GM04503 (cell line): ENCODE measurements at places on chromosomes 3 and 15.

- DNase-seq: no peak
Measured at GRCh38 chr3:96017556-96017955, 796.8 kb upstream of the EPHA6 start.

- no peak for DNase-seq
Measured at GRCh38 chr3:111319598-111319997, 222.4 kb upstream of the CD96 start.

- DNase-seq: no peak
Measured at GRCh38 chr3:176513604-176514003, 683.7 kb downstream of the TBL1XR1 start.

DNA sequence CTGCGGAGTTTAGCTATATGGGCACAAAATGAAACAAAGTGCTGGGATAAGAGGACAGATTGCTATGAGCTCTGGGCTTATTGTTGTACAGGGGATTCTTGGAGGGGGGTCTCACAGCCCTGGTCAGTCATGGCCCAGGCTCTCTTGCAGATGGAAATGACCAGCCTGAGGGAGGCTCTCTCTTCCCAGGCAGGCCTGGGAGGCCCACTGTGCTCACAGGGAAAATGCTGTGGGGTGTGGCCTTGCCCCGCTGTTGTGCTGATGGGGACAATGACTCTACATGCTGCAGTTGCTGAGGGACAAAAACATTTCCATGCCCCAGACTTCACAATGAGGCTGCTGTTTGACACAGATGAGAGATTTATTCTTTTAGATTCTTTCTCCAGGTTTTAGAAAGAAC lies 202.2 kb downstream of the KLF13 start:
- no peak for DNase-seq

DNA sequence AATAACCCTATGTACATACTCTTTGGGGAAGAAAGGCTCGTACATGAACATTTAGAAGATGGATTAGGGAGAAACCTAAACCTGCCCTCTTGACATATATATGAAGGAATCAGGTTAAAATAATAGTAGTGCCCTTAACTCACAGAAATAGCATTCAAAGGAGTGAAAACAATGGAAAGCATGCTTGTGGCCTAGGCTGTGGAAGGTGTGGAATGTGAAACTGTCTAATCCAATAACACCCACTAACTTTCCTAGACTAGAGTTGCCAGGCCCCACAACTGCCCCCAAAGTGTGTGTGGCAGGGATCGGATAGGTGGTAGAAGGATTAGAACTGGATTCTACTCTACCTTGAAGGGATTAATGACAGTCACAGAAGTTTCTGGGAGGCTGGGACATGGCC lies 317.4 kb upstream of the LRRFIP2 start:
- DNase-seq: no peak

DNA sequence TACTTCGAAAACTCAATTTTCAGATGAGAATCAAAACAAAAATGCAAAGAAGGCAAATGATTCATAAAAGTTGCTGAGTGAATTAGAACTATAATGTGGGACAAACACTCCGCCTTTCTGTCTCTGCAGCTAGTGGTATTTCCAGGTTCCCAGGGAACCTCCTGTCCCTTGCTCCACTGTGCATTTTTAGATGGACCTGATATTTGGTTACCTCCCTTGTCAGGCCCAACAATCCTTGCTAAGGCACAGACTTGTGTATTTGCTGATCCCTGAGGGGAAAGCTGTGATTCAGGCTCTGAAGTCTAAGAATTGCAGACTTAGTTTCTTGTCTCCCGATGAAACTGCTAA lies 162.7 kb downstream of the LPP start:
- no peak for DNase-seq

GRCh38 chr15:61315471-61315870 lies 86.4 kb upstream of the RORA start:
- no peak for DNase-seq

DNA sequence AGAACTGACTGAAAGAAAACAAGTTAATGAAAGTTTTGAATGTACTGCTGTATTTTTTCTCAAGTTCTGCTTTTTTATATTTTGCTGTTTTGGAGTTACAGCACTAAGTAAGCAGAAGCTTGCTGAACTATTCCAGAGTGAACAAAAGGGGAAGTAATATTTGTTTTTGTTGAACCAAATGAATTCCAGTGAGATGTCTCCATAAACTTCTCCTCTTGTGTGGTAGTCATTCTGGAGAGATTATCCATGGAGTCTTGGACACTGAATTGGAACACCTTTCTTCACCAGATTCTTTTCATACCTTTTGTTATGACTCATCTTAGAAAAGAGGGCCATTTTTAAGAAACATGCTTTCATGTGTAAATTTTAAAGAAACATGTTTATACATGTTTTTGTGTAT lies 8.8 kb downstream of the ANKUB1 start:
- peak; percentile 49 for DNase-seq

- DNase-seq: no peak
Measured at GRCh38 chr15:59384507-59384906, 11.8 kb upstream of the MYO1E start.

- no peak for DNase-seq
Measured at GRCh38 chr15:57255751-57256341, 120.5 kb upstream of the CGNL1 start.

DNA sequence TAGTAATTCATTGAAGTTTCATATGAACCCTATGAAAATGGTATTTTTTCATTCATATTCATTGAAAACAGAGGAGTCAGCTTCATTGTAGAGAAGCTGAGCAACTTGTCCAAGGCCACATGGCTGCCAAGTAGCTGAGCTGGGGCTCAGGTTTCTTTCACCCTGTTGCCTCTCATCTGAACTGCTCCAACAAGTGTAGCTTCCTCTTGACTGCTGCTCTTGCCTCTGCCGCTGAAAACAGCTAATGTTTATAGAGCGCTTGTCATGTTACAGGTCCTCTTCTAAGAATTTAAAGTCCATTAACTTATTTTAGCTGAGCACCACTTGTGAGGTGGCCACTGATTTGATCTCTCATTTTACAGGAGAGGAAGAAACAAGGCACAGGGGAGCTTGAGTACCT lies 81.1 kb downstream of the PDCD6IP start:
- DNase-seq: no peak

DNA sequence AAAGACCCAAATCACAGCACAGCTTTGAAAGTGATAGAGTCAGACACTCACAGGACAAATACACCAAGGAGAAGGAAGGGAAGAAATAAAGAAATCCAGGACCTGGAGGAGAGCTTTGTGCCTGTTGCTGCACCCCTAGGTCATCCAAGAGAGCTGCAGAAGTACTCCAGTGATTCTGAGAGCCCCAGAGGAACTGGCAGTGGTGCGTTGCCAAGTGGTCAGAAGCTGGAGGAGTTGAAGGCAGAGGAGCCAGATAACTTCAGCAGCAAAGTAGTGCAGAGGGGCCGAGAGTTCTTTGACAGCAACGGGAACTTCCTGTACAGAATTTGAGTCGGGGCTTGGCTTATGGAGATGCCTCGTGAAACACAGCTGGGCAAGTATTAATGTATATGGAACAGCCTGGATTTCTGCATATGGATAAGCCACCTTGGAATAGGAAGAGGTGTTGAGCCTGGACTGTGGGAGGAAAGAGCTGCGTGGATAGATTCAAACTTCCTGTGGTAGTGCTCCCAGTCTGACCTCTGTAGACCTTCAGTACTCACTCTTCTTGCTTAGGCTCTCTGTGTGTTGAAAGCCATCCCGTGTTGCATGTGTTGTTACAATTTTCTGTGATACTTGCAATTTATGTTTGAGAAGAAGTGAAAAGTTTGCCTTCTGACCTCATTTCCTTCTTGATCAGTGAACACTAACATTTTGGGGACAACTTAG lies 6.1 kb downstream of the NGRN start:
- no peak for DNase-seq

DNA sequence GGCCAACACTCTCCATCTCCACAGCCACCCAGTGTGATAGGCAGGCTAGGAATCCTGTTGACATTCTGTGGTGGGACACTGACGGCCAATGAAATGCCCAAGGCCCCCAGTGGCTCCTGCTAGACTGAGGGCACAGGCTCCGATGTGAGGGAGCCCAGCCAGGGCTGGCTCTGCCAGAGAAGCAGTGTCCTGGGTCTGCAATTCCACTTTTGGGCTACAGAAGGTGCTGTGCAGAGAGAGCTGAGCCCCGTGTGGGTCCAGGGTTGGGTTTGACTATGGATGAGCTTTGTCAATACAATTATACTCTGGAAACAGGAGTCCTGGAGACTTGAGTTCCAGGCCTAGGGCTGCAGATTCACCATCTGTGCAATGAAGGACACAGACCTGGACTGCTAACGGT lies 55.7 kb upstream of the TMEM115 start:
- no peak for DNase-seq

DNA sequence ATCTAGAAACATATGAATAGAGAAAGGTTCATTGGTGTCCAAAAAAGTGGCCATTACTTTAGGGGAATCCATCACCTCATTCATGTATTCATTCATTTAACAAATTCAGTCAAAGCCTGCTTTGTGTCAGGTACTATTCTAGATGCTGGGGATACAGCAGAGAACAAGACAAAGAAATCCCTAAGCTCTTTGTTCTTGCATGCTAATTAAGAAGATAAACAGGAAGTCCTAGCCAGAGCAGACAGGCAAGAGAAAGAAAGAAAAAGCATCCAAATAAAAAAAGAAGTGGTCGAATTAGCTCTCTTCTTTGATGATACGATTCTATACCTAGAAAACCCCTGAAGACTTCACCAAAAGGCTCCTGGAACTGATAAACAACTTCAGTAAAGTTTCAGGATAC lies 12.4 kb upstream of the ZMAT3 start:
- DNase-seq: no peak

- DNase-seq: peak; percentile 99
Measured at GRCh38 chr3:40504636-40505430, 1.0 kb upstream of the ZNF620 start.

- no peak for DNase-seq
Measured at GRCh38 chr3:17070161-17070959, 185.6 kb downstream of the PLCL2 start.

DNA sequence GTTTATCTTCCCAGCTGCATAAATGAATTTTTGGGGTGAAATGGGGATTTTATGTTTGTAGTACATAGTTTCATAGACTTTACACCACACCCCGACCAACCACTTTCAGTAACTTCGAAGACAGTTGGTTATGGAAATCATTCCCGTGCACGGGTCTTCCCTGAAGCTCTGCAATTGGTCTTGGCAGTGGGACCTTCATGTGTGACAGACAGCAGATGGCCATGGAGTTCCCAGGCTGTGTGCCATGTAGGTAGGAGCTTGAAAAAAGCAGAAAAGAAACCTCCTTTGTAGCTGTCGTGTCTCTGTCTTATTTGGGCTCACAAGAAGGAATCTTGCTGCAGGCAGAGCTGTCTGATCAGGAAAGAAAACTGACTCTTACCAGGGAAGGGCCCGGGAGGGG lies 25.9 kb downstream of the EXOG start:
- no peak for DNase-seq

- no peak for DNase-seq
Measured at GRCh38 chr3:17935222-17935621, 192.8 kb upstream of the TBC1D5 start.

GRCh38 chr15:77162872-77163633 lies 92.1 kb upstream of the TSPAN3 start:
- DNase-seq: no peak

DNA sequence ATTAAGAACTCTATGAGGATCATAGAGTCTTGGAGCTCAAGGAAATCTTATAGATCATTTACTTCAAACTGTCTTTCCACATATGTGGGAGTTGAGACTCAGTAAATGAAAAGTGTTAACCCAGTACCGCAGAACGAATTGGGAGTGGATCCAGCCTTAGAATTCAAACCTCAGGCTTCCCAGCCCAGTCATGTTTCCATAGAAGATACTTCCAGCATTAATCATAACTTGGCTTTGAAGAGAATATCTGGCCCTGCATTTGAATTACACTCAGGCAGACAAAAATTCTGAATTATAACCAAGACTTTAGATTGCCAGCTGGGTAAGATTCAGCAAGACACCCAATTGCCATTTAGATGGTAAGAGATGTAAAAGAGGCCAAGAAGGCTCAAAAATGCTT lies 972.0 kb downstream of the TUSC7 start:
- DNase-seq: peak; percentile 69

GRCh38 chr3:30604558-30604957 lies 1.8 kb upstream of the TGFBR2 start:
- DNase-seq: no peak

GRCh38 chr3:50630877-50631276 lies 13.9 kb downstream of the MAPKAPK3 start:
- DNase-seq: no peak

- no peak for DNase-seq
Measured at GRCh38 chr3:98010194-98010882, 24.8 kb downstream of the GABRR3 start.

DNA sequence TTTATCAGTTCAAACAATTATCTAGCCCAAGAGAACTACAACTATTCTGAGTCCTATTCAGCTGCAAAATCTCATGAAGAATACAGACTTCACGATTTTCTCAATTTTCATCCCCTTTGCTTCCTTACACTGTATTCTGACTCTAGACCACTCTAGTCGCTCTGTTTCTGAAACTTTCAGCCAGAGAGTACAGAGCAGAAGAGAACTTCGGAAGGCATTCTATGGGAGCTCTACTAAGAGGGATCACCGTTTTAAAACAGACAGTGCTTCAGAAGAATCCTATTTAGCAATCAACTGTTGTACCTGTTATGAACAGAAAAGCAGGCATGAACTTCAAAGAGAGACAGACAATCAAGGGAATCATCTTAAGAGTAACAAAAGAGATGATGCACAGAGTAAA lies 419.4 kb downstream of the SHQ1 start:
- no peak for DNase-seq

DNA sequence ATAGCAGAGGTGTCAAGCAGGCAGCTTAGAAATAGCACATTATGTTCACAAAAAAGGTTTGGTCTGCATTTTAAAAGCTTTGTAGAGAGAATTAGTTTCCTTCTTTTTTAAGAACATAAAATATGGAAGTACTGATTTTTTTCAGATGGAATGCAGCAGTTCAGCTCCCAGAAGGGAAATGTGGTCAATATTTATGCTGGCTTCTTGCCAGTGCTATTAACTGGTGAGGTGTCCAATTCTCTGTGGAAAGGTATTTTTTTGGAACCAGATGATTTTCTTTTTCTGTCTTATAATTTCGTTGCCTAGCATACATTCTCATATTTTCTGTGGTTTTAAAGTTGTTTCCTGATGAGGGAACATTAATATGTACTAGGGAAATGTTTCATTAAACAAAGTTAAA lies 211.4 kb upstream of the ZNF385D start:
- DNase-seq: no peak

- no peak for DNase-seq
Measured at GRCh38 chr15:48975472-48976419, 12.0 kb upstream of the SHC4 start.

GRCh38 chr3:46684891-46685290 lies 8.6 kb downstream of the ALS2CL start:
- DNase-seq: no peak

- DNase-seq: no peak
Measured at GRCh38 chr15:77112838-77113504, 42.1 kb upstream of the TSPAN3 start.

DNA sequence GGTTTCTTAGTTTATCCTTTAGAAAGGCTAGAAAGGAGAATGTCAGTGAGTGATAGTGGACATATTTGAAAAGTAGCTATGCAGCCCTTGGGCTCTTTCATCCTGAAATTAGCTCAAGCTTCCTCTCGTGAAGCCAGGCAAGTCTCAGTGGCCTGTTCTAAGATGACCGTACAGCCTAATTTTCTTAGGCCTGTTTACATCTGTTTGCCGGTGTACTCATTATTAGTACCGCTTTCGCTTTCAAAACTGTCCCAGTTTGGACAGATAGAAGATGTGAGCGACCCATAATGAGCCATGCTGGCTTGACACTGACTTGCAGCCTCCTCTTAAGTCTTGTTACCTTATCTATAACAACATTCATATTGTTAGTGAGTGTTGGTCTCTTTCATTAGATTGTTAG lies 5.7 kb upstream of the ARL14 start:
- no peak for DNase-seq
